ENCODE measurements at places on chromosomes 4 and X.

DNA sequence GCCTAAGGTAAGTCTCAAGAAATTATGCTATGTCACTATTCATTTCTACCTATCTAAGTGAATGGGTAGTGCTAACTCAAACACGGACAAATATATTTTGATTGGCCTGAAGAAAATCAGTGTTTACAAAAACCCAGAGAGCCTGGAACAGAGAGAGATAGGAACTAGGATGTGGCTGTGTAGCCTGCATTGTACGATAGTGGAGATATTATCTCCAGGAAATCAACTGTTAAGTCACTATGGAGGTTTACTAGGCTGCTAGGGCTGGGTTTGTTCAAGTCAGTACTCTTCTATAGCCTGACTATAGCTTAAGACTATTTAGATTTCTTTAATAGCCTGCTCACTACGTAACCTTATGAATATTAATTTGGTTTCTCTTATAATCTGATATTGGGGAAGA, 127.9 kb downstream of the TACR3 start:
- DNase-seq, result no peak

- DNase-seq, result peak; percentile 59
Observed at GRCh38 chr4:177596035-177596434, 153.8 kb upstream of the AGA start.

DNA sequence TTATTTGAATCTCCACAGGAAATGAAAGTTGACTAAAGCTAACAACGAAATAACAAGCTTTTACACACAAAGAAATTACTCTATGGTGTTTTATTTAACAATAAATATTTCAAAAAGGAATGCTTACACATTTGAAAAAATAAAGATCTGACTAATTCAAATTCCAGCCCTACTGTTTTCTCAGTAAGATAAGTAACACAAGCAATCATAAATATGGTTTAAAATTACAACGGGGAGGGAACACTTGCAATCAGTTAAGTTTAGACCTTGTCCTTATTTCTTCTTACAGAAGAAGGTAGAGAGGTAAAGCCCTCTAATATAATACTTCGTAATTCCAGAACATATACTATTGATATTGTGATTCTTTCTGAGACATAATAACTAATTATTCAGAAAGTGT, 158.5 kb downstream of the DHX15 start:
- no peak for DNase-seq

DNA sequence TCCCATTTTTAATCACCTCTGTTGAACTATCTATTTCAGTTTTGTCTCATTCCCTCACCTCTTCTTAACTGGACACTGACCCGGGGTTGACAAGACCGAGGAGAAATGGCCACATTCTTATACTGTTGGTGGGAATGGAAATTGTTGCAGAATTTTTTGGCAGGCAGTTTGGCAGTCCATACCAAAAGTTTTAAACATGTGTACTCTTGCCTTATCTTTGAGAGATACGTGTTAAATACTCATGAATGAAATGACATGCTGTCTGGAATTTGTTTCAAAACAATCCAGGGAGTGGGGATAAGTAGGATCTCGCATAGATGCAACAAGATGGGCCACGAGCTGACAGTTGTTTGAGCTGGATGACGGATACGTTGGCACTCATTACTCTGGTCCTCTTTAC, 12.1 kb downstream of the FGFBP1 start:
- no peak for DNase-seq

DNA sequence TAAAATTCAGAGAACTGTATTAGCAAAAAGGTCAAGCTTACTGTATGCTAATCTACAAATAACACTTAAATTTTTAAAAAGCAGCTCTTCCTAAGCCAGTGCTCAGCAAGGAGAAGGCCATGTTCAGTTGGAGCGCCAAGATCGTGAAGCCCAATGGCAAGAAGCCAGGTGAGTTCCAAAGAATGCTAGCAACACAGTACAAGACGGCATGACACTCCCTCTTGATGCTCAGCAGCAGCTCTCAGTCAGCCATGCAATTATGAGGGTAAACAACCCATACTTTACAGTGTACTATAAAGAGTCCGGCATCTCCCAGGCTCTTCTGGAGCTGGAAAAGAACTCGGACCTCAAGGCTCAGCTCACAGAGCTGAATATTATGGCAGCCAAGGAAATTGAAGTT, 34.9 kb downstream of the STX18 start:
- no peak for DNase-seq

DNA sequence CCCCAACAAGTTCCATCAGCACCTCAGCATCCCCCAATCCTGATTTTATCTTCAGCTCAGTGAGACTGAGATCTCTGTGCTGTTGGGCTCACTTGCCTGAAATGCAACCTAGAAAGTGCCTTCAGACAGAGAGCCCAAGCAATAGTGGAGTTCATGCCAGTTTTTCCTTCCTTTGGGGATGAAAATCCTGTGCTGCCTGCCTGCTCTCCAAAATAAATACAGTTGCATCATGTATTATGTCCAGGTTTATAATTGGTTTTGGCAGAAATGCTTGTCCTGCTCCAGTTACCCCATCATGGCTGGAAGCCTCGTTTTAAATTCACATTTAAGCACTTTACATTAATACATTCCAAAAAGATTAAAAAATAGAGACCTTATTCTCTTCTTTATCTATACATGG, 1865.5 kb upstream of the TENM3 start:
- DNase-seq, result no peak

- no peak for DNase-seq
Observed at GRCh38 chr4:98908703-98909262, 20.1 kb downstream of the EIF4E start.

DNA sequence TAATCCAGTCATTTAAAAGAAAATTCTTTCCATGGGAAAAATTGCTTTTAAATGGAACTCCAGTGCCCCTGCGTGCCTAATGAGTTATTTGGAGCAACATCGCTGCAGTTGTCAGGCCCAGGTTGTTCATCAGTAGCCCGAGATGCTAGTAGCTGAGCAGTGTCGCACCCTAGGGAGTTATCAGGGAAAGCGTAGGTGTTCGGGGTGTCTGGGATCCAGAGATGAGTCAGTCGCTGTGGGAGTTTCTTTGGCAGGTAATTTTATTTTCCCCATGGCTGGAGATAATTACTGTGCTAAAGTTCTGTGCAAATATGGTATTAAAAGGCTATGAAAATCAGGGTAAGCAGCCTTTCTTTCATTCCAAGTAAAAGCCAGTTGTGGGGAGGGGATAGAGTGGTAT, 49.4 kb downstream of the ANXA3 start:
- no peak for DNase-seq

GRCh38 chr4:117331817-117332216, 246.4 kb upstream of the TRAM1L1 start:
- no peak for DNase-seq

DNA sequence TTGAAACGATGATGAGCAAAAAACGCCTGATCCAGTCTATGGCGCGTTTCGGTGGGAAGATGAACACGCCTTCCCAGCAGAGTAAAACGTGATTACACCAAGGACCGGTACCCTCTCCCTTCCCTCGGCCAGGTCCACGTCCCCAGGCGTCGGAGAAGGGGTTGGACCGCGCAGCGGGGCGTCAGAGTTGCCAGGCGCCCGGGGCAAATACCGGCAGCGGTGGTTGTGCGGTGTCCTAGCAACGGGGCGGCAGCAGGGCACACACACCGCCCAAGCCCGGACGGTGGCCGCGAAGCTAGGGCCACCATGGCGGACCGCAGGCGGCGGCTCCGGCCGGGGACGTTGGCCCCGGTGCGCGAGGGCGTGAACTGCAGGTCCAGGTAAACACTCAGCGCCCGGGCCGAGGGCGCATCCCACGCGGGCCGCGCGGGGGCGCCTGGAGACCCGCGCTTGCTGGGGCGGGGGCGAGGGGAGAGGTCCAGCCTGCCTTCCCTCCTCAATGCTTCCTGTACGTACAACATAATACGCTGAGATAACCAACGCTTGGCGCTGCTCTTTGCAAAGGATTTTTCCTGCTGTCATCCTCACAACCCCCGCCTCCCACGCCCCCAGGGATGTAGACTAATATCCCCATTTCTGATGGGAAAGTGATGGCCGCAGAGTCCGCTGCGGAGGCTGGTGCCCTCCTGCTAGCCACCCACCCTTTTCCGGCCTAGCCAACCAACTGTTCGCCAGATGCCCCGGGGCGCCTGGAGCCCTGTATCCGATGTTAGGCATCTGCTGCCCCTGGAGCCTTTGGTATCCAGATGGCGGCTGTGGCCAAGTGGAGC, at the start of gene FAM47E:
Gene FAM47E, plus strand, starts transcription at position 281 of the 830 bp plus-strand sequence. Its CDS starts 26 bp downstream, at position 307.
- DNase-seq, result no peak

DNA sequence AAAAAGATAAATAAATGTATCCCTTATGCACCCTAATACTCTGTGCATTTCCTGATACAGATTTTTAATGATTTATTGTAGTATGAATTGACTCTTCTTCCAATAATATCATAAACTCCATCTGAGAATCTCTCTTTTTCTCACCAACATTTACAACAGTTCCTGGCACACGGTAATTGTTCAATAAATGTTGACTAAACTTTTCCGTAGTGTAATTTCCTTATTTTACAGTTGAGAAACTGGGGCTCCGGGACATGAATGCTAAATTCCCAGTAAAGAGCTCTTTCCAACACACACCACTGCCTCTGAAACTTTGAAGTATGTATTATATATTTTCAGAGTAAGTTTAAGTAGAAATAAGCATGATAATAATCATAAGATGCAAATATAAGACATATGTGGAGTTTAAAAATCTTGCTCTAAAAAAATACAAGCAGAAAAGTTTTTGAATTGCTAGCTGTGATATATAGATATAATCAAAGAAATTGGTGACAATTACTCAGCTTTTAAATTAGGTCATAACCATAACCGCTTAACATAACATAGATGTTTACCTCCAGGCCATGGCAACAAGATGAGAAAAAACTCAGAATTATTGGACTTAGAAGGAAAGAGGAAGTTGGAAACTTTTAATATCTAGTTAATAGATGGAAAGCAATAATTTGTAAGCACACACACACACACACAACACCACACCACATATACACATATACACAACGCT, 28.2 kb upstream of the ANTXR2 start:
- no peak for DNase-seq

- no peak for DNase-seq
Observed at GRCh38 chr4:7867191-7867590, 72.5 kb downstream of the AFAP1 start.

DNA sequence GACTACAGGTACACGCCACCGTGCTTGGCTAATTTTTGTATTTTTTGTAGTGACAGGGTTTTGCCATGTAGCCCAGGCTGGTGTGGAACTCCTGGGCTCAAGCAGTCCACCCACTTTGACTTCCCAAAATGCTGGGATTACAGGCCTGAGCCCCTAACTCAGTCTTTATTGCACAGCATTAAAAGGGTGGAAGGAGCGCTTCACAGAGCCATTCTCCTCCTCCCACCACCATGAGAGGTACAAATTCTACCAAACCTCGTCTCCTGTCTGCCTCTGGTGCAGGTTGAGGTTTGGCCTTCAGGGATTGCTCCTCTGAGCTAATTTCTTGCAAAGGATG, 52.3 kb downstream of the TLR10 start:
- DNase-seq, result no peak

GRCh38 chr4:11821772-11822430, 393.2 kb upstream of the HS3ST1 start:
- no peak for DNase-seq

DNA sequence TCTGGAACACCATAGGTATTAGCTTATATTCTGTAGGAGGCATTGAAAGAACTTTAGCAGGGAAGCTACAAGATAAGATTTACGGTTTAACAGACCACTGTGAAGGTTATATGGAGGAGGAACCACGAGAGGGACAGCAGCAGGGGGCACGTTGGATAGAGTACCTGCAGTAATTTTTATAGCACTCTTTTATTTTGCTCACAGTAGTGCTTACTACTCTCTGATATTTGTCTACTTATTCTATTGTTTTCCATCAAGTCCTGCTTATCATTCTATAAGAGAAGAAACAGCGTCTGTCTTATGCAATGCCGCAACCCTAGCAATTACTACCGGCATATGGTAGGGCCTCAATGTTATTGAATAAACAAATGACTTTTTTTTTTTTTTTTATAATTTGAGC, 122.5 kb downstream of the PCDH7 start:
- no peak for DNase-seq

DNA sequence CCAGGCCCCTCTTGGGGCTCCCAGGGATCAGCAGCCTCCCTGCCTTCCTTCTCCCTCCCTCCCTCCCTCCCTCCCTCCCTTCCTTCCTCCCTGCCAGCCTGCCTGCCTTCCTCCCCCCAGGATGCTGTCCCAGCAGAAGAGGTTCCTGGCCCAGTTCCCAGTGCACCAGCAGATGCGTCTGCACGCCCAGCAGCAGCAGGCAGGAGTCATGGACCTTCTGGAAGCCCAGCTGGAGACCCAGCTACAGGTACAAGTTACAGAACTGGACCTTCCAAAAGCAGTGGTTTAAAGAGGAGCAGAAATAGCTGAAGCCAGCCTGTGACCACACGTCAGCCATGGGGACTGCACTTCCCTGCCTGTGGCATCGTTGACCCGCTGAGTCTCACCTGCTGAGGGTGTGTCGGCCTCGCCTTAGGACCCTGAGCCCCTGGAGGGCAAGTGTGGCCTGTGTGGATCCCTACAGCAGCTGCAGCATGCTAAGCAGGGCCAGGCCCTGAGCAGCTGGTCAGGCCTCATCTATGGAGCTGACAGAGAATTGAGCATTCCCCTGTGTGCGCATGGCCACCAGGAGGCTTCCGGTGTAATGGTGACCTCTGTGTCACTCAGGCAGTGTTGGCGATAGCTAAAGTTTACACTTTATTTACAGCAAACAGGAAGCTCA, 84.7 kb downstream of the CRMP1 start:
- no peak for DNase-seq

GRCh38 chr4:5660185-5660584, 48.2 kb downstream of the EVC2 start:
- DNase-seq, result no peak

DNA sequence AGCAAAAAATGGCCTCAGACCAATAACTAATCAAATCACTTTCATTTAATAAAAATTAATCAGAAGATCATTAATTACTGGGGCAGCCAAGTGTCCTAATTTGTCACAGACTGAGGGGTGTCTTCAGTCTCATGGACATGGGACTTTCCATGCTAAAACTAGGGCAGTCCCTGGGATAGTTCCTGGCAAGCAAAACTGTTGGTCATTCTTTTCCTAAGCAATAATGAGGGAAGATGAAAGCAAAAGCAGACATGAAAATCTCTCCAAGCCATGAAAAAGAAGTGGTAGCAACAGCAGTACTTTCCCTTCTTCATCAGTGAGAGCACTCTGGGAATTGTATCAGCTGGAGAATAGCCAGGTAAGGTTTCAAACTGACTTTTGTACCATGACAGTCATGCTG, 3.7 kb upstream of the ANTXR2 start:
- no peak for DNase-seq

GRCh38 chrX:9746148-9746888, 19.3 kb downstream of the GPR143 start:
- DNase-seq, result no peak

DNA sequence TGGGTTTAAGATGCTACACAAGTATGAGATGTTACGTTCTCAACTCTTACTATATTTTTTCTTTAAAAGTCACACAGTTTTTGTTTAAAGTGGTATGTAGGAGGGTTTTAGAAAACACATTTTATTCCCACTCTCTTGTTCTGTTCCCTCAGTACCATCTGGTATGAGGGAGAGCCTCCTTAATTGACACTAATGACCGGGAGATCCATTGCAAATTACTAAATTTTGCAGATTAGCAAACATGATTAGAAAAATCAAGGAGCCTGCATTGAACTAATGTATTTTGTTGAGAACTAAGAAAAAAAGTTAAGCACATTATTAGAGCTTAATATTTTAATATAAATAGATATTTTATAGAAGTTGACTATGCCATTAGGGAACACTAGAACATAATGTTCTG, 87.3 kb upstream of the UNC5C start:
- DNase-seq, result no peak

GRCh38 chr4:6595897-6596537, 21.0 kb downstream of the MAN2B2 start:
- DNase-seq, result no peak

- no peak for DNase-seq
Observed at GRCh38 chr4:30450474-30450873, 269.7 kb upstream of the PCDH7 start.

Measured in NK-92 treated with Interleukin-12 subunit alpha and Interleukin-12 subunit beta, amount 100 ng/mL, for 24 hours (cell line).